ENCODE measurements at places on chromosomes 3 and 15.

GRCh38 chr3:100164743-100165142 lies 50.4 kb upstream of the FILIP1L start:
- no peak for DNase-seq

GRCh38 chr15:40282147-40282868 lies 556 bp downstream of the ANKRD63 start:
- peak; percentile 50 for DNase-seq

GRCh38 chr15:98845138-98845884 lies 162.3 kb downstream of the PGPEP1L start:
- no peak for DNase-seq

- DNase-seq: peak; percentile 17
These were observed 483.7 kb upstream of the FRG2C start for GRCh38 chr3:75180235-75180944.

DNA sequence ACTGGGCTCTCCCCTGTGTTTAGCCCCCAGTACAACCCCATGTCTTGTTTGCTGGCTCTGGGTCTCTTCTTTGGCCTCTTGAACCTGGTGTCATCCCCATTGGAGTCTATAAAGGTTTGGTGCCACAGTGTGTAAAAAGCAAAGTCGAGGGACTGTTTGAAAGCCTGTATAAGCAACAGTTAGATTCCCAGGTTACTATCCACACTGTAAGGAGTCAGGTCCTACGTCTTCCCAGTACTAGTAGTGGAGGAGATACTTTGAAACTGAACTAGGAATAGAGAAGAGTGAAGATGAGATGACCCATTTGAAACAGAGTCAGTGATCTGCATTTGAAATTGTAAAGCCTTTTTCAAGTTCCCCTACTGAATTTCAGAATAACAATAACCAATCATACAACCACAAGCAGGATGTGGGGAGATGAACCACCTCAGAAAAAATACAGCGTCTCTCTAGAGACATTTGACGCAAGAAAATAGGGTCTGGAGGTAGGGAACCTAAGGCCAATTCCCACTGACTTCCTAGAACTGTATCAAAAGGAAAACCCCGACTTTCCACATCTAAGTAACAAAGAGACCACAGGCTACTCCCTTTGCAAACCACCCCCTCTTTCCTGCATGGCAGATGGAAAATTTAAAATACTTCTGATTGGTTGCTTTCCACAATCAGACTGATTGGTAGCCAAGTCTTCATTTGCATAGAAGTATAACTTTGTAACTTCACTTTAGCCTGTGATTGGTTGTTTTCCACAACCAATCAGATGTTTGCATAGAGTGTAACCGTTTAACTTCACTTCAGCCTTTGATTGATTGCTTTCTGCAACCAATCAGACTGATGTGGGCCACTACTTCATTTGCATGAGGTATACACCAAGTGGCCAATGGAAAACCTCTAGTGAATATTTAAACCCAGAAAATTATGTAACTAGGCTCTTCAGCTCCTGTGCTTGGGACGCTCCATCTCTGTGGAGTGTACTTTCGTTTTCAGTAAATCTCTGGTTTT lies 49.9 kb upstream of the NEDD4 start:
- DNase-seq: peak; percentile 53

DNA sequence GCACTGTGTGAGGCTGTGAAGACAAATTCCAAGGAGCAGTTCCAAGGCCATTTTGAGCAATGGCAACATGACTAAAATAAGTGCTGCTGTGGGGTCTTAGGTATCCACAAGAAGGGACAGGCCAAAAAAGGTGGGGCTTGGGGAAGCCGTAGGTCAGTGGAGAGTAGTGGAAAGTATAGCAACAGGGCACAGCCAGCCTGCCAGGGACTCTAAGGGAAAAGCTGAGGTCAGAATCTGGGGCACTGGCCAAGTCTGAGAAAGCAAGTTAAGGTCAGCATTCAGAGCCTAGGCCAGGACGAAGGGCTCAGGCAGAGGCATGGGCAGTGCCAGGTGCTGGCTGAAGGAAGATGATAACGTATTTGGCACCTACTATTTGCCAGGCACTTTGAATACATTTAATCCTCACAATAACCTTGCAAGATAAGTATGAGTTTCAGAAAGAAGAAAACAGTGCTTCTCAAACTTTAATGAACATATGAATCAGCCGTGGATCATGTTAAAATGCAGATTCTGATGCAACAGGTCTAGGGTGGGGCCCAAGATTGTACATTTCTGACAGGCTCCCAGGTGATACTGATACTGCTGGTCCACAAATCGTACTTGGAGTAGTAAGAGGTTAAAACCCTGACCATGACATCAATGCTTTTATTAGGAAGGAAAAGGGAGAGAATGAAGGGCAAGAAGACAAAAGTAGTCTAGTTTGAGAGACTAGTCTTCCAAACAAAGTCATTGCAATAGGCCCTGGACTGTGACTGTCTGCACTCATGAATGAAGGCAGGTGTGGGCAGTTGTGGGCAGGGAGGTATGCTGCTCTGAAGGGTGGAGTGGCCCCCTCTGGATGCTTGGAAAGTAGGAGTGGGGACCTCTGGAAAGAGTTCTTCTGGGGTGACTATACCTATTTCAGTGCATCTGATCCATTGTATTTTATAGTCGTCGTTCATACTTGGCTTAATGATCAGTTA lies 106.3 kb upstream of the ANKRD28 start:
- DNase-seq: no peak

GRCh38 chr3:72271923-72272322 lies 487.0 kb upstream of the PROK2 start:
- no peak for DNase-seq

DNA sequence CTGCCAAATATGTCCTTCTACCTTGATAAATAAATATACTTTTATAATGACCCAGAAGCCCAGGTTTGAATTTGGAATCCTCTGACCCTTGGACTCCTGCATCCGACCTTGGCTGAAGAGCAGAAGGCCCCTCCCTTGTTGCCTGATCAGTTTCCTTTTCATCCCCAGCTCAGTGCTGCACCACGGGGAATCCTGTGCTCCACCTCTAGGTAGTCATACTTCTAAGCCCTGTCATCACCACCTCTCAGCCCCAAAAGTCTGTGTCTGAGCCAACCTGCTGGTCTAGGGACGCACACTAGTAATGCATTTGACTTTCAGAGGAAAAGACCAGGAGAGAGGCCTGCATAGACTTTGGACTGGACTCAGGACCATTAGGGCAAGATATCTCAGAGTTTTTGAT lies 310.6 kb downstream of the NLGN1 start:
- DNase-seq: no peak

DNA sequence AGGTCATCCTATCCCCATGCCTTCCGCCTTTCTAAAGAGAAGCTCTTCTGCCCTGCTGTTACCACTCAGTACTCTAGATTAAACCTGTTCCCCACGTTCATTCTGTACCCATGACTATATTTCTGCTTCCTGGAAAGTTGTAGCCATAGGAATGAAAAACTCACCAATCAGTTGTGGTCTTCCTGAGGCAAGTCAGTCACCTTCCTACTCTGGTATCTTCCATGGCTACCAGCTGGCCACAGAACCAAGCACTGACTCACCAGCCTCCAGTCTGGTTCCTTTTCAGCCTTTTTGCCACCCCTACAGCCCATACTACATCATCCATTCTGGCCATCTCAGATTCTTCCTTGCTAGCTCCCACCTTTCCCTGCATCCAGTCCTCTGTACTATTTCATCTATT lies 46.4 kb downstream of the TMEM44 start:
- DNase-seq: no peak

DNA sequence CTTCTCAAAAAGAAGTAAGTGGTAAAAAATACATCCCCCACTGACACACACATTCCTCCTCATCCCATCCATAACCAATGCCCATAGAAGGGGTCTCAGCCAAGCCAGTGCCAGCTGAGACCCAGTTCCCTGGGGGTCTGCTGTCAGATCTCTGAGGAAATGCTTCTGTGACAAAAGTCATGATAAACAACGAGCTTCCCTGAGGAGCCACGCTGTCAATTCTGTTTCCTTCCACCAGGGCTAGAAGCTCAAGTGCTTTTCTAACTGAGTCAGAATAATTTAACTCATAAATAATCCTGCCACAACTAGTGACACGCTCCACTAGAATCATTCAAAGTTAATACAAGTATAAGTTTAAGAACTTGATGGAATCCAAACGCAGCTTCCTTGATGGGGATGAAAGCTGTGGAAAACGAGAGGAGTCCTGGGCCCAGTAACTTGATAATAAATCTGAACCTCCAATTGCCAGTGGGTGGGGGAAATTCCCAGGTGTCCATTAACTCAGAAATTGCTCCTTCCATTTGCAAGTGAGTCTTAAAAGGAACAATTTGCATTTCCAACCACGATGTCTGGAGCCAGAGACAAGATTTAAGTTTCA lies 348.7 kb upstream of the LMCD1 start:
- DNase-seq: peak; percentile 58

GRCh38 chr15:89631902-89632264 lies 23.4 kb downstream of the KIF7 start:
- DNase-seq: no peak

- peak; percentile 63 for DNase-seq
These were observed 40.6 kb downstream of the AMOTL2 start for GRCh38 chr3:134333522-134334181.

DNA sequence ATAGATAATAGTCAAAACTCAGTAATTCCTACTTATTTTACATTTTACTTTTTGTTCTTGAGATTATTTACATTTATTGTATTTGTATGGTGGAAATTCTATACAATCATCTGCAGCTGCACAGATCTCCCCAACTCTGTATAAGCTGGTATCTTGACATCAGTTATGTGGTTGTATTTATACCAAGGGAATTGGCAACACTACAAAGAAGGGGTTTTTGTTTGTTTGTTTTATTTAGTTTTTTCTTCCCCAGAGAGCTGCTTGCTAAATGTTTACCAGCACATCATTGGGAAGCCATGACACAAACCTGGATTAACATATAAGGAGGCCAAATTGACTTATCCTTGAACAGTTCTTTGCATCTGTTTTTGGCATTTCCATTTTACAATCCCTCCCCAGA lies 389.2 kb upstream of the KCNMB2 start:
- DNase-seq: no peak

- no peak for DNase-seq
These were observed 51.5 kb downstream of the MGLL start for GRCh38 chr3:127770671-127771355.

DNA sequence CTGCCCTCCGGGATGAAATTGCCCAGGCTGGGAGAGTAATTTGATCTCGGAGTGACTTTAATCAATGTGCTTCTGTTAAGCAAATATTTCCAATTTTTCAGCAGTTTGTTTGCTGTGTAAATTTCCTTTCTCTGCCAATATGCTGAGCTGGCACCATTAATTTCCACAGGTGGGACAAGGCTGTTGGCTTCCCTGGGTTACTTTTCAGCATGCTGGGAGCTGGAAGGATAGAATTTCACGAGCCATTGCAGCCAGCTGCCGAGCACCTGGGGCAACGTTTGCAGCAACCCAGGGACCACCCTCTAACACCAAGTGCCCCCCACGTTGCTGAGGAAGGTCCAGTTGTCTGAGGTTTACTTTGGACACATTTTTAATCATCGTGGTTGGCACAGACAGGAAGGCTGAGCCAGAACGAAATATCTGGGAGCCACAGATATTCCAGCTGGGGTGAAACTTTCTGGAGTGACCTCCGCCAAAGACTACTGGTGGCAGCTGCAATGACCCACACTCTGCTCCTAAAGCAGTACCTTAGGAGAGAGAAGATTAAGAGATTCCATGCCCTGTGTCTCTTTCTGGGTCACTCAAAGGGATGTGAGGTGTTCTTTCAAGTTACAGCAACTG lies 293.3 kb upstream of the RGMA start:
- no peak for DNase-seq

- no peak for DNase-seq
These were observed 31.5 kb upstream of the C15orf39 start for GRCh38 chr15:75170203-75170602.

DNA sequence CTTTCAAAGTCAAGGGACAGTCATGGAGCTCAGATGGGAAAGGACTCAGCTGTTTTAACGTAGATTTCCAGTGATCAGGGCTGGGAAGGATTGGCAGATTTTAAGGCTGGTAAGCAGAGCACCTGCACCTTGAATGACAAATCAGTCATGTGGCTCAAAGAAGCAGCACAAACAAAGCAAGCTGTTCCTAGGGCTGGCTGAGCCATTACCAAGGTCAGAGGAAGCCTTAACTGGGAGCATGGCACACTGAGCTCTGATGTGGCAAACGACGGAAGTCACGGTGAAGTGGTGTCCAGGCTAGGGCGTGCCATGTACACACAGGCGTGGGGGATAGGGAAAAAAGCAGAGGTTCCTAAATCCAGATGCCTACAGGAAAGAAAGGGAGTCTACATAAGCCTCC lies 84.6 kb upstream of the PFN2 start:
- no peak for DNase-seq

DNA sequence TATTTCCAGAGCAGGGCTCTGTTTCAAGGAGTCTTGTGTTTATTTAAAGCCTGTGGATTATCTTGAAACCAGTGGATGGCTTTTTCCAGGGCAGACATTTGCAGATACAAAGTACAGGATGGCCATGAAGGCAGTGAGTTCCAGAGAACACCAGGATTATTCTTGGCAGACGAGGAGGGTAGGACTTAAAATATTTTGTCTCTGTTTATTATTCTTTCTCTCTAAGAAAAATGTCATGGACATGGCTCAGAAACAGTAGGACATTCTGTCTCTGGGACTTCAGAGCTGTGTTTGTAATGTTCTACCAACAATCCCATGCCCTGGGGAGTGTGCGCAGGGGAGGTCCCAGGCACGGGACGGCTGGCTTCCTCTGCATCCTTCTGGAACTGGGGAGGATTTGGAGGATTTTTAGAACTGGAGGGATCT lies 125.9 kb downstream of the ATP10A start:
- no peak for DNase-seq

- DNase-seq: peak; percentile 66
These were observed 56.4 kb upstream of the ARRDC4 start for GRCh38 chr15:97903971-97904572.

DNA sequence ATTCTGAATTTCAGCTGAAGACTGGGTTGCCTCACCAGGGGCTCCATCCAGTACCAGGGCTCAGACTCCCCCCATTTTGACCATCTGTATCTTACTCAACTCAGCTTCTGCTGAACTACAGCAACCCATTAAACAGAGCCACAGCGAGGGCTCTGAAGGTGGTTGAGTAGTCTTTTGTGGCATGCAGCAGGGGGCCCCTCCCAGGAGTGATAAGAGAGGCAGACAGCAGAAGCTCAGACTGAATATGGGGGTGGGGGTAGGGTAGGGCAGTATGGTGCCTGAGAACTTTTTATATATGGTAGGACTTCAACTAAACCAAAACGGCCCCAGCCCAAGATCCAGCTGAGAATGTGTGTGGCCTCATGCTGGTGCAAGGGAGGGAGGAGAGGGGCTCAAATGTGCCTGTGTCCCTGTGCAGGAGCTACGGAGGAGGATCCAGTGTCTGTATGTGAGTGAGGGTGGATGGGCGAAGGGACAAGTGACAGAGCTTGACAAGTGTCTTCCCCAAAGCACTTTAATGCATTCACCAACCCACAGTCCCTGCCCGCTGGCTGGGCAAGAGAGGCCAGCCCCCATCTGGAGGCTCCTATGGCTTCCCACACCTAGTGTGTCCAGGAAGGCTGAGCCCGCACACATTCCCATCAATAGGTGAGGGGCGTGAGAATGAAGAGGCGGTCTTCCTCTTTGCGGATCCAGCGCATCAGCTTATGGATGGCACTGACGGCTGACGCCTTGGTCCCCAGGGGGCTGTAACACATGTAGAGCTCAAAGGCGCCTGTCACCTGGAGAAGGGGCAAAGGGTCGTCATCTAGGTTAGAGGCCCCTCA lies 4.9 kb upstream of the MST1R start:
- no peak for DNase-seq

- no peak for DNase-seq
These were observed 416.1 kb downstream of the ERC2 start for GRCh38 chr3:56052188-56052587.

GRCh38 chr15:90950676-90951075 lies 4.0 kb upstream of the RCCD1 start:
- no peak for DNase-seq

Data from Caki2 (cell line).